ENCODE measurements at places on chromosomes 7 and 10.

- DNase-seq, result no peak
These were observed 43.0 kb upstream of the COL1A2 start for GRCh38 chr7:94351703-94352102.

DNA sequence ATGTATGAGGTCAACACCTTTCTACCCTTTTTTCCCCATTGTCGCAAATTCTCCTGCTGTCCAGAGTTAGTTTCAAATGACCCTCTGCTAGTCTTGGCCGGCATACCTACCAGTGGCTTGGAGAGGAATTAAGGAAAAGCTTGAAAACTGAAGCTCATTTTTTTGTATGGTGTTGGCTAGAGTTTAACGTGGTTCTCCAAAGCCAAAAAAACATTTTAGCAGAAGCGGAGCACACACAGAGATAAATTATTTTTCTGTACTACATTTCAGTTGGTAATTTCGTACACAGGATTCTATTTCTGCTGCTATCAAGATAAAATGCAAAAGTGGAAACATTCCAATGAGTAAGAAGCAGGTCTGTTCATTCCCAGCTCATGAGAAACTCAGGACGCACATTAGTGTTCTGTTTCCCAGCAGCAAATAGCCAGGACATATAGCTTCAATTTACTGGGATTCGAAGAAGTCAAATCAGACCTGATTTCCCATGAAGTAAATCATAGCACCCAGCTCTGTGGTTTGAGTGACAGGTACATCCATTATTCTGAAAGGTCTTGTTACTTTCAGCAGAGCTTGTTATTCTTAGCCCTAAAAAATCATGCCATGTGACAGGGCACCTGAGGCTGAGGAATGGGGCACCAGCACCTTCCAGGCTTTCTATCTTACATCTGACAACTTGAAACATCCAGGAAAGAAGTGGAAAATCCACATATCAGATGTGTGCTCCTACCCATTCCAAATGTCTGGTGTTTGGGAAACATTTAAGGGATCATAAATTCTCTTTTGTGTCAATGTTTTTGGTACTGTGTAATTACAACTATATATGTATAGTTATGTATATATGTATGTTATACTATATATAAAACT lies 215.9 kb upstream of the C7orf33 start:
- no peak for DNase-seq

GRCh38 chr7:124893140-124893827 lies 36.3 kb downstream of the POT1 start:
- no peak for DNase-seq

- DNase-seq, result no peak
These were observed 8.9 kb downstream of the ANKMY2 start for GRCh38 chr7:16636555-16637101.

DNA sequence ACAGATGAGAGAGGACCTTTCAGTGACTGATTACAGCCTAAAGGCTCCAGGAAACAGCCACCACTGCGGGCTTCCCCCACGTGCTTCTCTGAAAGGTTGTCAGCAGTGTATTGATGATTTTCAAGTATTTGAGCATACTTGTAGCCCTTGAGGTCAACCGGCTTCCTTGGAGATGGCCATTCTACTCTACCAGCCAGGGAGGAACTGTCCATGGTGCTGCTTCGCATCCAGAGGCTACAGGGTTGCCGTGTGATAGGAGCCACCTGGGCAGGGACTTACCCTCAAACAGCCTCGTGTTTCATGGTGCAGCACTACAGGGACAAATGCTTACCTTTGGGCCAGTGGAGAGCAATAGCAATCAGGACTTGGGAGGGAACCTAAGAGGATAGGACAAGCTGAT lies 179.5 kb downstream of the DPP6 start:
- DNase-seq, result no peak

GRCh38 chr10:104043185-104043830 lies 42.4 kb downstream of the COL17A1 start:
- peak; percentile 35 for DNase-seq

DNA sequence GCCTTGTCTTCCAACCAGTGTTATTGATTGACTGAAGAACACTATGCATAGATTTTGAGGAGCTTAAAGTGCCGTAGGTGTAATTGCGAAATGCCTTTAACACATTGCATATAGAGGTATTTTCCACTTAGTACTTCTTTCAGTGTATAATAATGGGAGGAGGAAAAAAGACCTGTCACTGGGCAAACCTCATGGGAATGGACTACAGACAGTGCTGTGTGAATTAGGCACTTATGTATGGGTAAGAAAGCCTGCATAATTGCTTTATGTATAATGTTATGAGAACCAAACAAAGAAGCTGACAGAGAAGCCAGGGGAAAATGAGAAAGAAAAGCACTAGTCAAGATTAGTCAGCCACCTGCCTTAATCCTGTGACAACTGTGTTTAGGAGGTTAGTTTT lies 12.4 kb upstream of the SCRN1 start:
- DNase-seq, result no peak

DNA sequence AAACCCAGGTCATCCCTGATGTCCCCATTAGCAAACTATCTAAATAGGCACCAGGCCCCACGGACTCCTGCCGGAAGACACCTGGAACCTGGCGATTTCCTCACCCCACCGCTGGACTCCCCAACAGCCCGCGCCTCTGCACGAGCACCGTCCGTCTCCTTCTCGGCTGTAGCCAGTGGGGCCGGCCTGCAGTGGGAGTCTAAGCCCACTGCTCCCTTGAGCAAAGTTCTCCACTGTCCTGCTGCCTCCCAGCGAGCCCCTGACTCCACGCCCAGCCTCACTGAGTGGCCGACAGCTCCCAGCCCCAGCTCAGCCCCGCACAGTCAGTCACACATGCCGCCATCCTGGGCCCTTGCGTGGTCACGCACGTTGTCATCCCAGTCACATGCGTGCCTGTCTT lies 211.3 kb upstream of the PPP2R2D start:
- DNase-seq, result no peak

DNA sequence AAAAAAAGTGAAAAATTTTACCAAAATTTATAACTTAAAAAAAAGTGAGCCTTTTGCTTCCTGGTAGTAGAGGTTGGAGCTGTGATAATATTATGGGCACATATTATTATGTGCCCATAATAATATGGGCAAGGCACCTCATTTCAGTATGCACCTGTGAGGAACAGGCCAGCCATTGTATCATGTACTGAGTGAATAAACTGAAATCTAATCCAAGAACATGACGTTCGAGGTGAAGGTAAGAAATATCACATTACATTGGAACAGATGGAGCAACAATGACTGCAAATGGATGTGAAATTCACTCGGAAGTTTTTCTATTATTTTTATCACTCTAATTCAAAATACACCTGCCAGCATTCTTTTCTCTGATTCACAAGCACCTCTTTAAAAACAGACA lies 216.0 kb downstream of the KLF6 start:
- no peak for DNase-seq

- DNase-seq, result peak; percentile 54
These were observed 47.8 kb upstream of the CALCR start for GRCh38 chr7:93622036-93623033.

DNA sequence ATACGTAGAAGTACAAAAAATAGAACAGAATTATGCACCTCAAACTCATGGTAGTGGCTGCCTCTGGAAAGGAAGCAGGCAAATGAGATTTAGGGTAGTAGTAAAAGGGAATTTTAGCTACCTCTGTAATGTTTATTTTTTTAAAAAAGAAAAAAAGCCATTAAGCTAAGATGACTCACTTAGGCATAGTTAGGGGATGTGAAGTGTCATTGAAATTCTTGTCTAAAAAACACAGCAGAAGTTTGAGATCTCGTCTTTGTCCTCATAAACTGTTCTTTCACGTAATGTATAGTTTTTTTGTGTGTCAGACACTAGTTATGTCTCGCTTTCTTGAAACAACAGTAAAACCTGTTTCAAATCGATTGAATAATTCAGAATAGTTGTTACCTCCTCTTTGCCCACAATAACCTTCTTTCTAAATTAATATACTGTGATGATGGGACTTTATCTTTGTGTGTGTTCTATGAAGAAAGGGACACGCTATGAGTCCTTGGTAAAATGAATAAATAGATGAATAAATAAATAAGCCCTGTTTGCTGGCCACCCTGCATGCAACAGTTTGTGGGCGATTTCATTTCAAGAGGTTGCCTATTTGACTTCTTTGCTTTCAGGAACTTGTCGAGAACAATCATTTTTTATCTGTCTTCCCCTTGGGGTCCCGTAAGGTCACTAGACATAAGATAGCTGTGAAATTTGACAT lies 14.5 kb upstream of the FBXW4 start:
- no peak for DNase-seq

DNA sequence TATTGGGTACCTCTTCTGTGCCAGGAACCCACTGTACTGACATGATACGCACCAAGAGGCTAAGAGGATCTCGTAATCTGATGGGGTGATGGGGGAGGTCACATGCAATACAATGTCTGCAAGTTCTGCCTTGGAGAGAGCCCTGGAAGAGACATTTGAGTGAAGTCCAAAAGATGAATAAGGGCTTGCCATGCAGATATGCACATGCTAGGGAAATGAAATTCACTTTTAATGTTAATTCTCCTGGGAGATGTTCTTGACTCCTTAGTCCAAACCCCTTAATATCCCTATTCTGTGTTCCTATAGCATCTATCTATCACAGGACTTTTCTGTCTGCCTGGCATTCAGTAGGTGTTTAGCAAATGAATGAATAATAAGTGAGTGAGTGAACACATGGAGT lies 54.0 kb upstream of the GLCCI1 start:
- no peak for DNase-seq

- no peak for DNase-seq
These were observed 141.7 kb upstream of the VKORC1L1 start for GRCh38 chr7:65731129-65731528.

- peak; percentile 41 for DNase-seq
These were observed 5.2 kb downstream of the SFMBT2 start for GRCh38 chr10:7405637-7406036.

GRCh38 chr10:89236226-89236797 lies 15.3 kb downstream of the LIPA start:
- DNase-seq, result no peak

DNA sequence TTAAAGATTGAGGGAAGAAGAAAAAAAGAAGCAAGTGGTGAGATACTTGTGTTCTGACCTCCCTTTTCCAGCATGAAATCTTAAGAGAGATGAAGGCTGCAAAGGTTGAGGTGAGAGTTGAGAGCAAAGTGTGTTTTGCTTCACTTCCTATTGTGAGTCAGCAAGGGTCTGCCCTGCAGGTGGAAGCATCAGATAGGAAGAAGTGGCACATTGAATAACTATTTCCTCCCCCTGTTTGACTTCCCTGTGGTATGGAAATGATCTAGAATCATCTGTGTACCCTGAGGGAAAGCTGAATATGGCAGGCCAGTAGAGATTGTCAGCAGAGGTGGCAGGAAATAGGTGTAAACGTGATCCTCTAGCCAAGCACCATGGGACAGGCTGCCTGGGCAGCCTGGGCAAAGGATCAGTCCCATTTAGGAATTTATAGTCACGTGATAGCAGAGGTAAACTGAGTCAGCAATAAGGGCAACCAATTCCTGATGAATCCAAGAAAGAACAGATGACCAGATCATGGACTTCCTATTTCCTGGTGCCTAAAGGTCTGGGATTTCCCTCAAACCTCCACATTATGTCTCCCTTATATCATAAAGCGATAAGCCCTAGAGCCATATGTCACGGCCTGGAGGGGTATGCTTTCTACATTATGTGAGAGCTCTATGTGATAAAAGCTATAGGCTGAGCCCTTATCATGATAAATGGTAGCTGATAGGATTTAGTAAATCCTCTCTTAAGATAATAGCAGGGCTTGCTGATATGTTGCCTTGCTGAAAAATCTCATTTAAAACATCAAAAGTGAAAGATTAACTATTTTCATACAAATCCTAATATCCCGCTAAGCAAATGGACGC lies 287.0 kb downstream of the MDFIC start:
- DNase-seq, result no peak

- no peak for DNase-seq
These were observed 6.8 kb downstream of the MYO1G start for GRCh38 chr7:44971902-44972441.

DNA sequence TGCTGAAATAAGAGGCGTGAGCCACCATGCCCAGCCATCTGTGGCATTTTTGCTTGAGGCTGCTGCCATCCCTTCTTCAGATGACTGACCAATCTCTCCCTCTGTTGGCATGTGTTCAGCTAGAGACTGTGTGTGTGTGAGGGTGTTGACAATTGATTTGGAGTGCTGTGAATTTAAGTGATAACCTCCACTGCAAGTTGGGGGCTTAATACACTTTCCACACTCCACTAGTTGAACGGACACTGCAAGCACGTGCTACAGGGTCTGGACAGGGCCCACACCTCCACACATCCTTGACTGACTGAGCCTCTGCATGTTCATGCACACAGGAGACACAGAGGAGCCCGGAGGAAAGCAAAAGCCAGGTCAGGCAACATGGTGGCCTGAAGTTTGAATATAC lies 51.3 kb downstream of the BRAF start:
- no peak for DNase-seq

- no peak for DNase-seq
These were observed 50.1 kb downstream of the SFTPD start for GRCh38 chr10:79898597-79899325.

GRCh38 chr10:48551861-48552591 lies 52.8 kb downstream of the ARHGAP22 start:
- DNase-seq, result peak; percentile 61

GRCh38 chr10:116993610-116994009 lies 11.4 kb downstream of the SHTN1 start:
- no peak for DNase-seq

DNA sequence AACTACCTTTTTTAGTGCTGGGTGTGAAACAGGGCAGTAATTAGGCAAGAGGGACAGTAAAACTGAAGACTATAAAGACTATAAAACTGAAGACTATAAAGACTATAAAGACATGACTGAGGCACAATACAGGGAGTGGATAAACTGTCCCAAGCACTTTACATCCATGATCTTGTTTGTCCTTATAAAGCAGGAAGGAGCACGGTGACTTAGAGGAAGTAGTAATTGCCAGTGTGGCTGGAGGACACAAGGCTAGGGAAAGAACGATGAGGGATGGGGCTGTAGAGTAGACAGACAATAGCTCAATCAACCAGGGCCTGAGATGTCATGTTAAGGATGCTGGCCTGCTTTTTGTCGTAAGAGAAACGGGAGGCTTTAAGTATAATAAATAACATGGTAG lies 26.0 kb downstream of the DNAJC12 start:
- no peak for DNase-seq

GRCh38 chr7:155803418-155804376 lies 8.6 kb downstream of the SHH start:
- DNase-seq, result no peak

- DNase-seq, result peak; percentile 34
These were observed 58.3 kb downstream of the CDK13 start for GRCh38 chr7:40008223-40008815.

DNA sequence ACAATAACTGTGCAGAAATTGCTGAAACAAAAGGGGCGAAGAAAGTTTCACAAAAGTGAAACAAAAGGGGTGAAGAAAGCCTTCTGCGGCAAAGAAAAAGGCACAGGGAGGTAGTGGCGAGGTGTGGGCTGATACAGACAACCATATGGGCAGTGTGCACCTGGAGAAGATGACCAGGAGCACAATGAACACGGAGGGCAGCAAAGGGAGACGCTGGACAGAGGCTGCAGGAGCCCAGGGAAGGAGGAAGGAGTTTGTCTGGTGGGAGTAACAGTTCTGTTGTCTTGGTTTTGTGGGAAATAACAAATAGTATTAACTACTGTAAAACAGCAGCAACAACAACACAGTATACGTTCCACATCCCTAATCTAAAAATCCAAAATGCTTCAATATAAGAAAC lies 42.4 kb downstream of the ESYT2 start:
- DNase-seq, result no peak

GRCh38 chr10:16297642-16298041 lies 139.2 kb upstream of the PTER start:
- DNase-seq, result no peak

All from cardiac fibroblast (primary cell).